ENCODE measurements at places on chromosomes 3 and 15. TPM values are rescaled to one million over a fixed set of nuclear protein-coding genes. Genes with fewer than 3 reads are reported as not detected.
A peak's percentile ranks its signal among the peaks of the same experiment; 100 is the strongest.

ANP32A gene
- total RNA-seq: 89.4 TPM

DNA sequence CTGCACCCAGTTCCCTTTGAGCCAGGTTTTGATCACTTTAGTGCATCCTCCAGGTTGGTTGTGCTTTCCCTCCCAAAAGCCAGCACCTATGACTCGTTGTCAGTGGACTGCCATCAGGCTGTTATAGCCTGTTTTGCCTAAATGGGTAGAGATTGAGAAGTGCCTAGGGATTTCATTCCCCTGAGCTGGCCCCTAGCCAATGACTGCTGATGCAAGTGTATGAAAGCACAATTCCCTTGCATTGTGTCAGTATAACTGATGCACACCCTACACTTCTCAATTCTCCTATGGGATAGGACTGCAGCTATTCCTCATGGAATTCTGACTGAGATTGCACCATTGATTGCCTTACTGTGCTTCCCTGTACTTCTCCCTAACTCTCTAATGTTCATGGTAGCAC, 102.1 kb upstream of the ARPP21 start:
- DNase-seq: no peak

GRCh38 chr3:193589616-193590015, 3.4 kb upstream of the OPA1 start:
- DNase-seq: no peak

- DNase-seq: no peak
Measured at GRCh38 chr3:72270072-72270681, 485.2 kb upstream of the PROK2 start.

KLHL40 gene
- total RNA-seq: not detected

DNA sequence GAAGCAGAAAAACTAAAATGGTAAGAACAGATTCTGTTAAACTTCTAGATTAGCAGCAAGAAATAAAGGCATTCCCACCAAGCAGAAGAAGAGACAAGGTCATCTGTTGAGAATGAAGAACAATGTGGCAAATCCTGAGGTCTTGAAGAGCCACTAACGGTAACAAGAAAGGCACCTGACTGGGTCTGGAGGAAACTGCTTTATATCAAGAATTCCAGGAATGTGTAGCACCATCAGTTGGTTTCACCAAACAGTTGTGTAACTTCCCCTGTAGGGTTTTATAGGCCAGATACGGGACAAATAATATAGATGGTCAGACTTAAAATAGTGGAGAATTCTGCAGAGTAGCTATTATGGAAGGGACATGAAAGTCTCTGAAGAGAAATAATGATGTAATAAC, 57.3 kb downstream of the ACAP2 start:
- DNase-seq: no peak

DNA sequence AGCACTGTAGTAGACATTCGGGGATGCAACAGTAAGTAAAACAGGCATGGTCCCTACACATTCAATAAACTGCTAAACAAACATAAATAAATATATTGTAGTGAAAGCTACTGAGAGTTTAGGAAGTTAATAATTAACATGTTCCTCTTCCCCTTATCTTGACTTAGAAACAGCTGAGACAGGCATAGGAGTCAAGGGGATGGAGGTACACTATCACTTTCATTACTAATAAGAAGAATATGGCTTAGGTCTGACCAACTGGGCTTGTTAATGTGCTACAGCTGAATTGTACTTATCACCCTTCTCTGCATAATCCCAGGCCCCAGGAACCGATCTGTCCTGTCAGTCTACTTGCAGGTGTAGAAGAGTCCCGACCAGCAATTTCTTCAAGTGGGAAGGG, 116.3 kb upstream of the DAZL start:
- no peak for DNase-seq

- DNase-seq: no peak
Measured at GRCh38 chr3:37290551-37290950, 116.2 kb upstream of the LRRFIP2 start.

- no peak for DNase-seq
Measured at GRCh38 chr15:47767035-47767434, 49.7 kb downstream of the SEMA6D start.

CHRNA3 gene
- not detected for total RNA-seq

DNA sequence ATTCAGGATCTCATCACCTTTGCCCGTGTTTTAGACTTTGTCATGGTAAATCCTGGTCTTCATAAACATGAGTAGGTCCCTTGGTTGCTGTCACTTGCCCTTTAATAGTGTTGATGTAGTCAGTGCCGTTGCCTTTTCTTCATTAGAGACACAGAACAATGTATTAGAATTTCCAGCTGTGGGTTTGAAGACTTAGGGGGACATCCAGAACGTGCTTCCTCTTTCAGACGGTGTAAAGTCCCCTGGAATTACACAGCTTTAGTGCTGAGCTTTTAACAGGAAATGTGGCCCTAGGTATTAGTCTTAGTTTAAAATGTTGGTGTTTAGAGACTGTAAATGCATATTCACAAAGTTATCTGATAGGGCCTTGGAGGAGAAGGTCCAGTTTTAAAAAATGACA, 8.8 kb upstream of the LRCH3 start:
- no peak for DNase-seq

STRA6 gene
- total RNA-seq: not detected

DNA sequence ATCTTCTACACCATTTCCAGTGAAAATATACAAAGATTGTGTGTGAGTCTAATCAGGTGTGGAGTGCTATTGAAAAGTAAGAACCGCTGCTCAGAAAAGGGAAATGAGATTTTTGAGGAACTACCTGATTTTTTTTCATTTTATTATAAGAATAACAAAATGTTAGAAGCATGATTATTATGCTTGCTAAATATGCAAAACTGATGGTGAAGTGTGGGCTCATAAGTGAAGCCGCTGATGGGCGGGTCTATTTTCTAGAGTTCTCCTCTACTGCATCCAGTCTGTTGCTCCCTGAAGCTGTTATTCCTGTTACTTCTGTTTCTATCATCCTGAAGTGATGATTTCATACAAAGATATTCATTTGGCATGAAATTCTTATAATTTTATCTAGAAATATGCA, 612.0 kb downstream of the CADM2 start:
- DNase-seq: no peak

DNA sequence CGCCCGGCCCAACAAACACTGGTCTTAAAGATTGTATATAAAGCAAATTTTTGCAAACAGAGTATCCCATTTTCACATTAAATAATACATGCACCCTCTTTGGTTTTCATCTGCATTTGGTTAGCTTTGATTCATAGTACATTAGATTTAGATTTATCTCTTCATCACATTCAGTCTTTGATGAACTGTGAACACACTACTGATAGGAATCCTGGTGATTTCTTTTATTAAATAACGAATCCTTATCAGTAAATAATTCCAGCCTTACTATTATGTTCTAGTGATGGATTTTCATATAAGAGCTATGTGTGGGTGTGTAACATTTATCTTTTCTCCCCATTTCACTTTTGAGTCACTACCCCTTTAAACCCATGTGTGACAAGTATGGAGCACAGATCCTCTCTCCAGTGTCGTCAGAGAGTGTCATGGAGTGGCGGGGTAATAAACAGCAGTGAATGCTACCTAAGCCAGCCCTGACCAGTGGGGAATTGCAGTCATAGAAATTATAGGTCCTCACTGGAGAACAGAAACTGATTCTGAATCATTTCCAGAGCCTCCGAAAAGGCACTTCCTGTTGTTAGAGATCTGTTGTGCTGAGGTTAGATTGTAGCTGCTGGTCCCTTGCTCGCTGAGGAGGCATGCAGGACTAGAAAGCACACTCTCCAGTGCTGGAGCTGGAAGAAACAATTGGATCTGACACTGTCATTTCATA, 22.0 kb downstream of the SLC7A14 start:
- DNase-seq: no peak

- no peak for DNase-seq
Measured at GRCh38 chr15:29106551-29107290, 162.9 kb downstream of the NSMCE3 start.

DNA sequence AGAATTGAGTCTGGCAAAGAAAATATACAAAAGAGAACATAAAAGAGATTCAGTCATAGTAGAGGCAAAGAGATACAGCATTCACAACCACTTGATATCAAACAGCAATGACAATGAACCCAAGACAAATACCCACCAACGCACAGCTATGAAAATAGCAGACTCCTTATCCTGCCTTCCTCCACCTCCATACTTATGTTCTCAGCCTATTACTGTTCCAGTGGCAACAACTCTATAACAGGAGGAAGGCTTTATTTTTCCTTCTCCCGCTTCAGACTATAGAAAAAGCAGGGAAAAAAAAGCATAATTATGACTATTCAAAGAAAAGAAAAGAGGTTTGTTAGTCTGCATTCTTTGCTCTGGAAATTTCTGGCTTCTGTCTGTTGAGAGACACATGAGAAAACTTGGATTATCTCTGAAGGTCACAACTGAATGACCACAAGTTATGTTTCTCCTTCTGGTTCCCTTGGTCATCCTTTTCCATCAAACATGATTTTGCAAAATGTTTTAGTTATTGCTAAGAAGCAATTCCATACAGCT, 81.2 kb upstream of the PLXND1 start:
- no peak for DNase-seq

DNA sequence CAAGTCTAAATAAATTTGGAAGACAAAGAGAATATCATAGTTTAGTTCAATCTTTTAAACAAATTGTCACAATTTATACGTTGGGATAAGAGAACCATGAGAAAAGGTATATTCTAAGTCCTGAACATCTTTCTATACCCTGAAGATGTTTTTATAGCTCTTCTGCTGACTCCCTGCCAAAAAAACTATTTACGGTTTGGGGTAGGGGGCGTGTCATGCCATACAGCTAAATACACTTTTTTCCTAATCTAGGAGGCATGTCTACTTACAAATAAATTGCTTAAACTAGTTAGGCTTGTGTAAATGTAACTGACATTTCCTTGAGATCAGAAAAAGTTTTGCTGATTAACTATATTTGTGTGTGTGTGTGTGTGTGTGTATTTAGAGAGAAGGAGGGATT, 163.3 kb downstream of the PGPEP1L start:
- no peak for DNase-seq

ATP8B4 gene
- 2.8 TPM for total RNA-seq

TEX9 gene
- 1.2 TPM for total RNA-seq

BAHD1 gene
- total RNA-seq: 32.9 TPM

GRCh38 chr3:33030802-33031201, 66.1 kb downstream of the GLB1 start:
- peak; percentile 57 for DNase-seq

- DNase-seq: no peak
Measured at GRCh38 chr15:48866141-48866563, 11.8 kb upstream of the EID1 start.

DNA sequence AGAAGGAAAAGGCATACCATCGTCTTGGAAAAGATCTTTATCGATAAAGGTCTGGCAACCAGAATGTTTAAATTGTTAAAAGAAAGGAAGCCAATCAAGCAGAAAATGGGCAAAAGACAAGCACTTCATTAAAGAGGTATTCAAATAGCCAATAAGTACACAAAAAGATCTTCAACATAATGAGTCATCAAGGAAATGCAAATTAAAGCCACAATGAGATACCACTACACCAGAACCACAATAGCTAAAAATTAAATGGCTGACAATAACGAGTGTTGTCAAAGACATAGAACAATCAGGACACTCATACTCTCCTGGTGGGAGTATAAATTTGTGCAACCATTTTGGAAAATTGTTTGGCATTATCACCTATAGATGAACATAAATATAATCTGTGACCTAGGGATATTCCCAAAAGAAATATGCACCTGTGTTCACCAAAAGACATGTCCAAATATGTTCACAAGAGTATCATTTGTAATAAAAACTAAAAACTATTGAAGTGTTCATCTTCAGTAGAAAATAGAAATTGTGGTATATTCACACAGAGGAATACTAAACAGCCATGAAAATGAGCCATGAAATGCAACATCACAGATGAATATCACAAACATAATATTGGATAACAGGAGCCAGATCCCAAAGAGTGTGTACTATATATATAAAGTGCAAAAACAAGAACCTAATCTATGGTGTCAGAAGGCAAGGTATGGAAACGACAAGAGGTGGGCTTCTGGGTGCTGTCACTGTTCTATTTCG, 14.4 kb upstream of the BTBD1 start:
- no peak for DNase-seq

DNA sequence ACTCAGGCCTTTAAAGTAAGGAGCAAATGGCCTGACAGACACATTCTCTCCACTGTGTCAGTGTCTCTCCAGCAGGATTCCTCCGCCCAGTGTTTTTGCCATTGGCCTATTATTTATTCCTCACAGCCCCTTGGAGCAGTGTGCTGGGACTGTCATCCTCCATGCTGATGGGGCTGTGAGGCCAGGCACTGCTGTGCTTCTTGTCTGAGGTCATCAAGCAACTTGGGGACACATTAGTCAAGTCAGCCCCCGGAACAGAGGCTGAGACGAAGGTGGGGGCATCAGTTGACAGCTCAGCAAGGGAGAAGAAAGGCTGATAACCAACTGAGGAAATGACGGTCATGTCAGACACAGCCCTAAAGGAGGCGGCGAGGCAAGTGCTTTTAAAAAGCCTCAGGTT, 67.4 kb downstream of the XXYLT1 start:
- DNase-seq: no peak

GRCh38 chr15:40310001-40310959, 2.5 kb upstream of the PLCB2 start:
- peak; percentile 41 for DNase-seq

DNA sequence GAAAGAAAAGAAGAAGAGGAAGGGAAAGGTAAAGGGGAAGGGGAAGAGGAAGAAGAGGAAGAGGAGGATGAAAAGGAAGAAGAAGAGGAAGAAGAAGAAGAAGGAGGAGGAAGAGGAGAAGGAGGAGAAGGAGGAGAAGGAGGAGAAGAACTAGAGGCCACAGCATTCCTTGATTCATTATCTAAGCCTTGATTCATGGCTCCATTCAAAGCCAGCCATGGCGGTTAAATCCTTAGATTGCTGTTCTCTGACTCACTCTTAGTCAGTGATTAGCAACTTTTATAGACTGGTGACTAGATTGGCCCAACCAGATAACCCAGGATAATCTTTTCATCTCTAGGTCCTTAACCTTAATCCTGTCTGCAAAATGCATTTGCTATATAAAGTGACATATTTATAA, 47.6 kb downstream of the OSTN start:
- DNase-seq: no peak

- no peak for DNase-seq
Measured at GRCh38 chr3:8972639-8973038, 9.4 kb upstream of the RAD18 start.

GRCh38 chr15:64333986-64334929, 21.7 kb downstream of the CSNK1G1 start:
- peak; percentile 67 for DNase-seq

GRCh38 chr3:16119887-16120286, 54.6 kb upstream of the GALNT15 start:
- DNase-seq: no peak

- peak; percentile 74 for DNase-seq
Measured at GRCh38 chr15:56886932-56887781, 31.3 kb upstream of the TCF12 start.

LCTL gene
- not detected for total RNA-seq

- no peak for DNase-seq
Measured at GRCh38 chr3:126509597-126510307, 7.8 kb downstream of the UROC1 start.

Measured in CD4-positive, CD25-positive, alpha-beta regulatory T cell (primary cell).